Brain (organoid and tissue), 16 donors: ENCODE measurements at places on chromosomes 4 and X.

- no peak for DNase-seq
Observed at GRCh38 chrX:72393836-72394517, 88.3 kb upstream of the CITED1 start.

DNA sequence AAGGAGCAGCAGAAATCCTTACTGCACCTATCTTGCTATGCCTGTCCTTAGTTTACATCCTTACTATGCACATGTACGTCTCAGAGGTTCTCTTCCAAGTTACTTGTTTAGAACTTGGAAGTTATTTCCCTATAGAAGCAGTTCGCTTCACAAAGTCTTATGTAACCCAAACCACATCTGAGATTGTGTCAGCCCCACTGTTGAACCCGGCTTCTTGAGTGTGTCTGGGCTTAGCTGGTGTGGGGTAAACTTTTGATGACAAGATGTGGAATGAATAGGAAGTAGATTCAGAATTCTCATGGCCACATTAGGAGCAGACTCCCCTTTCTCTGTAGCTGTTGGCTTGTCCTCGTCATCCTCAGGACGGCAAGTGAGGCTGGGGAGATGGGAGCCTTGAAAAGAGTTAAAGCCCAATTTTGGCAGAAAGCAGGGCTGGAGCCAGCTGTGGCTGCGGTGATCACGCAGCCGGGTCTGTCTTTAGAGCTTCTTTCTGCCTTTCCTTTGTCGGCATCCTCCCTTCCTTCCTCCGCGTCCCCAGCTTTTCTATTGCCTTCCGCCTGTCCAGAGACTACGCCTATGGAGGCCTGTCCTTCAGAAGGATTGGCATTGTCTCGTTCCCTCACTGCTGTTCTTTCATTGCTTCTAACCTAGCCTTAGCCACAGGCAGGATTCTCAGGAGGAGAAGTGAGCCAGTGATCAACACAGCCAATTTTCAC is 23.0 kb upstream of the LIMCH1 start:
- no peak for DNase-seq

- DNase-seq = no peak
Observed at GRCh38 chrX:48068096-48068887, 3.1 kb downstream of the ZNF630 start.

DNA sequence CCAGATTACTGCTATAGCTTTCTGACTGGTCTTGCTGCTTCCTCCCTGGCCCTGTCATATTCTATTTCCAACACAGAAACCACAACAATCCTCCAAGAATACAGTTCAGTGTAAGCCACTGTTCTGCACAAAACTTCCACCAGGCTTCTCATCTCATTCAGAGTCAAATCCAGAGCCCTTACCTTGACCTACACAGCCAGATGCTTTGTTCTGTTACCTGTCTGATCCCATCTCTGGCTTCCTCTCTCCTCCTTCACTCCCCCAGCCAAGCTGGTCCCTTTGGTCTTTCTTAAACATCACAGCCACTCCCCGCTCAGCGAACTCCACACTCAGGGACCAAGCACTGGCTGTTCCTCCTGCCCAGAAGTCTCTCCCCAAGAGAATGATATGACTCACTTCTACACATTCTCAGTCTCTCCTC is 84.8 kb upstream of the BMP2K start:
- DNase-seq = peak; percentile 10

- DNase-seq = no peak
Observed at GRCh38 chr4:10584042-10584441, 100.5 kb downstream of the CLNK start.

GRCh38 chr4:79334783-79335182 is 8.9 kb upstream of the NAA11 start:
- no peak for DNase-seq

GRCh38 chr4:188550296-188550695 is 411.1 kb downstream of the TRIML1 start:
- no peak for DNase-seq

DNA sequence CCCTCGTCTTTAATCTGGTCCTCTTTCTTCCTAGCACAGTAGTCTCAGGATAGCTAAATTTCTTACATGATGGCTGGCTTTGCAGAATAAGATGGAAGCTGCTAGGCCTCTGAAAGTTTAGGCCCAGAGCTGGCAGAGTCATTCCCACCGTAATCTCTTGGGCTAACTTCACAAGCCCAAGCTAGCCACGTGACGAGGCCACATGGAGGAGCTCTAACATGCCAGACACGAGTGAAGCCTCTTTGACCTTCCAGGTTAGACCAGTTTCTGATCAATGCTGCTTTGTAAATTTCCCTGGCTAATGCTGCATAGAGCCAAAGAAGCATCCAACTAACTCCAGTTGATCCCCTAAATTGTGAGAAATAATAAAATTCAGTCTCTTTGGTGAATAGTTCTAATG is 9.5 kb upstream of the CENPE start:
- DNase-seq = no peak

DNA sequence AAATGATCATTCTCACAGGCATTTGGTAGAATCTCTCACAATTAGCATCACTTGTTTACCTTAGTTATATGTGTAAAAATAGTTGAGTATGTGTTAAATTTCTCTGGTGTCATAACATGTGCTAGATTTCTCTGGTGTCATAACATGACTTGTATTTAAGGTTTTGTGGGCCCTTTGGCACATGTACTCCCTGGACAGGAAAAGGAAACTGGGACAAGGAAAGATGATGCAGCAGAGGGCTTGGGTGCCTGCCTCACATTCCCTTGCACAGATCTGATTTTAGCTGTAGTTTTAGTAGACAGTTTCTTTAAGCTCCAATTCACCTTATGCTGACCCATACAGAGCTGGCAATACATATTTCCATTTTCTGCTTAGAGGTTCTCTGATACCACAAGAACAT is 726.0 kb downstream of the C4orf33 start:
- no peak for DNase-seq

- peak; percentile 98 for DNase-seq
Observed at GRCh38 chr4:172245516-172245915, 432.3 kb downstream of the GALNTL6 start.

GRCh38 chr4:113694008-113694407 is 67.5 kb downstream of the CAMK2D start:
- no peak for DNase-seq

GRCh38 chr4:121380776-121381462 is at the start of gene QRFPR:
Gene QRFPR, minus strand, starts transcription at chr4:121381018. Its CDS starts 371 bp downstream, at chr4:121380647.
- DNase-seq = peak; percentile 26

GRCh38 chr4:66959207-66959606 is 586.1 kb downstream of the CENPC start:
- no peak for DNase-seq

- no peak for DNase-seq
Observed at GRCh38 chrX:43707812-43708548, 51.9 kb downstream of the MAOA start.

DNA sequence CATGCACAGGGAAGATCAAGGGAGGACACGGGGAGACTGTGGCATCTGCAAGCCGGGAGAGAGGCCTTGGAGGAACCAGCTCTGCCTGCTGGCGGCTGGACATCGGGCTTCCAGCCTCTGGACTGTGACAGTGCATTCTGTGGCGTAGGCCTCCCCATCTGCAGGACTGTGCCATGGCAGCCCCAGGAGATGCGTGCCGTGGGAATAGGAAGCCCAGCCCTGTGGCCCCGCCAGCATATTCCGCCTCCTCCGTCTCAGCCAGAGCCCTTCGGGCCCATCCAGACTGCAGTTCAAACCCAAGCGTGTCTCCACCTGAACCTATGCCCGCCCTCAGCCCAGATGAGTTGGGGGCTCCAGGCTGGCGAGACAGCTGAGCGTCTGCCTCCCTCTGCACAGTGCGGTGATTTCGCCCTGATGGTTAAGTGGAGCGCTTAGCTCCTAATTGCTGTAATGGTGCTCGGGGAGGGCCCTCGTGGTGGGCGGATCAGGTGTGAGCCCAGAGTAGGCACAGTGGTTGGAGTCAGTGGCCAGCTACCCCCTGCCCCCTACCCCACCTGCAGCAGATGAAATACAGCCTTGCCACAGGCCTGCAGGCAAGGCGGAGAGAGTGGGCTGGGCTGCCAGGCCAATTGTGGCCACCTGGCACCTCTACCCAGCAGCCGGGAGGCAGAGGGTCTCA is 133.9 kb downstream of the HMX1 start:
- no peak for DNase-seq

DNA sequence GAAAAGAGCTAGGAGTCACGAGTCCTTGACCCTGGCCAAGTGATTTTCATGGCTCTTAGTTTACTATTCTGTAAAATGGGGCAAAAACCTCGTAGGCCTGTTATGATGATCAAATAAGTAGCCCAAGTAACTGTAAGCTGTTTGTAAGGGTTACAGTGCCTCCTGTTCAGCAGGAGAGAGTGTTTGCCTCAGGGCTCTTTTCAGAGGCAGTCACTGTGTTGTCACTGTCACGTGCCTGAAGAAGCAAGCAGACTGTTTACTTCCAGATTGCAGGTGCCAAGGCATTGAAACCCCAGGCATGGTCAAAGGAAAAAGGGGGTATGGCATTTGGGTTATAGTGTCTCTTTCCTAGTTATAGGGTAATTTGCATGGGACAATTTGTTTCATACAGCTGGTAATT is 4.5 kb downstream of the RAB39B start:
- DNase-seq = no peak

- no peak for DNase-seq
Observed at GRCh38 chr4:107654694-107655093, 65.3 kb downstream of the PAPSS1 start.

- peak; percentile 39 for DNase-seq
Observed at GRCh38 chrX:97529536-97530200, 646.0 kb downstream of the RPA4 start.

DNA sequence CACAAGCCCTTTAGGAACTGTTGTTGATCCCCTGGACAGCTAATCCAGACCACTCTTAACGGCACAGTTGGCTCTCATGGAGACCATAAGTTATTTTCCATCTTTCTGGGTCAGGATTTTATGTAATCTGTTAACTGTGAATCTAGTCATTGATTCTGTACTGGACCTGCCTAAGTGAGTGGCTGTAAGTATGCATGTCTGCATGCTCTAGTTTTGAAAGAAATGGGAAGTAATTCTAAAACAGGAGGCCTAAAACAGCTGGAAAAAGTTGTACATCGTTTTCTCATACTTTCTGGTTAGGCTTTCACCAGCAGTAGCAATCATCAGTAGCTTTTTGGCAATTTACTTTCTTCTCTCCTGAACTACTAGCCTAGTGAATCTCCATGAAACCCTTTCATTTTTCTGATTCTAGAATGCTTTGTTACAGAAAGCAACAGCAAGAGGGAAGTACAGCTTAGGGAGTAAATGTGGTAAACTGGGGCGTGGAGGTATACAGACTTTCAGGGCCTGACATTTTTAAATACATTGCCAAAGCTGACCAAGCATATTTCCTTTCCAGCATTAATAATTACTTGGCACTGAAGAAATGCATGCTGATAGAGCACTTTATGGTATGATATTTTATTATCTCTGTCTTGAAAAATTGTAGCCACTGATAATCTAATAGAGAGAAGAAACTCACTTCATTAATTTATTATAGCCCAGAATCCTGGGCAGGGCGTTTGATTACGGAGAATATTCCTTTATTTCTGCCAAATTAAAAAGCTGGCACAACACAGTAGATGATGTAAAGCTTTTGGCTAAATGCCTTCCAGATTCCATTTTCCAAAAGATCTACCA is 202.7 kb downstream of the BANK1 start:
- DNase-seq = peak; percentile 5

GRCh38 chrX:94400488-94400887 is 726.5 kb downstream of the FAM133A start:
- DNase-seq = no peak

- no peak for DNase-seq
Observed at GRCh38 chr4:70747874-70748273, 26.1 kb downstream of the RUFY3 start.

GRCh38 chr4:81519856-81520255 is 48.1 kb upstream of the RASGEF1B start:
- DNase-seq = no peak

DNA sequence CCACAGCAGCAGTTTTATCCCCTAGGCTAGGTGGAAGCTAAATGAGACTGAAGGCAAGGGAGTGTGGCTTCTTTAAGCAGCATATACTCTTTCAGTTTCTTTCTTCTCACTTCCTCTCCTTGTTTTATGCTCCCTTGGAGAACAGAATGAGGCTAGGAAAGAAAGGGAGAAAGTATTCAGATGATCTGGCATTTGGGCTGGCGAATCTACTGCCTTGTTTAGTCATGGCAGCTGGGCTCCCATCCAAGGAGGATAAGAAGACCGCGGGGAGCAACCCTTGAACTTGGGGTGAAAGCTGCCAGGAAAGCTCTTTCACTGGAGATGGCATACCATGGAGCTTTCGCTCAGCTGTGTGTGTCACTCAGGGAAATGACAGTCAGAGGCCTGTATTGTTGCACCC is 72.1 kb downstream of the ARHGEF38 start:
- no peak for DNase-seq

DNA sequence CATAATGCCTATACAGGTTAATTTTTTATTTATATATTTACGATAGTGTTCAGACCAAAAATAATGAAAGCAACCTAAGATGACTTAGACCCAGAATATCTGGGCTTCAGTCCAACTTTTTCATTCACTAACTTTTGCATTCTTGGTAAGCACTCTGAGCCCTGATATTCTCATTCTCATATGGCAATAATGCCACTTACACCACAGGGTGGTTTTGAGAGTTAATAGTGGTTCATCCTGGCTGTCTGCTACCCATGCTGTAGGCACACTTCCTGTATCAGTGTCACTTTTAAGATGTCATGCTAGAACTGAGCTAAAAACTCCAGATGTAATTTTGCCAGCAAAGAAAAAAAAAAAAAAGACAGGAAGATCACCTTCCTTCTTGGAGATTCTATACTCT is 508.7 kb upstream of the FMR1 start:
- no peak for DNase-seq

- DNase-seq = no peak
Observed at GRCh38 chr4:156915221-156915620, 56.4 kb downstream of the PDGFC start.

DNA sequence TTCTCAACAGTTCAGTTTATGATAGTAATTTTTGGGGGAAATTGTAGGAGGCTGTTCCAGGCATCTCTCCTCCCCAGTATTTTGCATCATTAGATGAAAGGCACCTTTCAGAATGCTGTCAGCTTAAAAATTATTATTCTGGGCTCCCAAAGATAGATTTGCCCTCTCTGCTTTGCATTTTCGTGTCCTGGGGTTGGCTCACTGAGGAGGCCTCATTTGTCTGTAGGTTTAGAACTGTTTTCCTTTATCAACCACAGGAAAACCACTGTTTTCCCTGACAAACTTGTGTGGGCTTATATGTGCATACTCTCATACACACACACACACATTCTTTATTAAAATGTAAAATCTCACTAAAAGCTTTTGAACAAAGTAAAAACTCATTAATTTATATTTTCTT is 197.2 kb upstream of the VCX3A start:
- no peak for DNase-seq

- DNase-seq = no peak
Observed at GRCh38 chr4:187424636-187425035, 570.9 kb upstream of the ZFP42 start.
